ENCODE measurements at places on chromosomes 4 and X.

DNA sequence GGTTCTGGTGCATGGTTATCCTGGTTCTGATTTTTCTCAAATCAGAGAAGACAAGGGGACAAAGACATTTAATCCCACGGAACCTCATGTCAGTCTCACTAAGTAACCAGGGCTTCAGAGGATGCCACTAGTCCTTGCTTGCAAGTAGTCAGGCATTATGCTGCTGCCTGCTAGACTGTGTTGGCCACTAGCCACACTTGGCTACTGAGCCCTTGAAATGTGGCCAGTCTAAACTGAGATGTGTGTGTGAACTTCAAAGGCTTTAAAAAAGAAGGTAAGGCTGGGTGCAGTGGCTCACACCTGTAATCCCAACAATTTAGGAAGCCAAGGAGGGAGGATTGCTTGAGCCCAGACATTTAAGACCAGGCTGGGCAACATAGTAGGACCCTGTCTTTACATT is 48.6 kb upstream of the IGFBP7 start:
- DNase-seq: no peak

- no peak for DNase-seq
Measured at GRCh38 chrX:118231464-118231863, 114.4 kb upstream of the WDR44 start.

- DNase-seq: peak; percentile 4
Measured at GRCh38 chrX:123648028-123648810, 84.6 kb downstream of the THOC2 start.

DNA sequence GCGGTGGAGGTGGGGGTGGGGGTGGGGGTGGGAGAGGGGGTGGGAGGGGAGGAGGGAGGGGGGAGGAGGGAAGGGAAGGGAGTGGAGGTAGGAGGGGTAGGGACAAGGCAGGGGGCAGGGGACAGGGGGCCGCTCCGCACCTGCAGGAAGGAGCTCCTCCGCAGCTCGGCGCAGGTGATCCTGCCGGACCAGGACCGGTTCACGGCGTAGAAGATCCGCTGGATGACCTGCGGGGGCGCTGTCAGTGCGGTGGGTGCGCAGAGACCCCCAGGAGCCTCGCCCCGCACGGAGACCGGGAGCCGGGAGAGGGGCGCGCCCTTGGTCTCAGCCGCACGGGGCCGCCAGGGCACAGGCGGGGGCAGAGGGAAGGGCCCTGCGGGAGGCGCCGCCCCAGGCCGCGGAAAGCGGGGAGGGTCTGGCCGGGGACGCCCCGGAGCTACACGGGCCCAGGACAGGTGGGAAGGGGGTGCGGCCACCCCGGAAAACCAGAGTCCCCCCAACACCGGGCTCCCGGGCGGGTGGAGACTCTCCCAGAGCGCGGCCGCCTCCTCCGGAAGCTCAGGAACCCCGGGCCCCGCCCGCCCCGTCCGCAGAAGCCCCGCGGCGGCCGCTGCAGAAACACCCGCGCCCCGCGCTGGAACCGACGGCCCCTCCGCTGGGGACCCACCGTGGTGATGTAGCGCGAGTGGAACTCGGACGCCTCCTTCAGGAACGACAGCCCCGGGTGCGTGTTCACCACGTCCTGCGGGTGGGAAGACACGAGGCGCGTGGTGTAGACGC is 27.6 kb upstream of the GTPBP6 start:
- DNase-seq: no peak

DNA sequence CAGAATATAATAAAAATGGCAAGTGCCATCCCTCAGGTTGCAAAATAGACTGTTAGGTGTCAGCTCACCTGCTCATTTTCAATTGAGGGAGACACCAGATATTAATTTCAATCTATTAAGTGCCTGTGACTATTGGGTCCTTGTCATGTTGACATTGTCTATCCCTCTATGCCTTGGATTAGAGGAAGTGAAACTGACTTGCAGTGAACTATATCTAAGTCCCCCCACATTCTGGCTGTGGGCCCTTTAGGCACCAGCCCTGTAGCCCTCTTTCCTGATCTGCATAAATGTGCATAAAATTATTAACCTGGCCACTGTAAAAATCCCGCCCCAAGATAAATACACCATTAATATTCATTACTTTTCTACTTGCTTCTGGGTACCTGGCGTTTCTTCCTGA is 293.0 kb upstream of the CLNK start:
- no peak for DNase-seq

DNA sequence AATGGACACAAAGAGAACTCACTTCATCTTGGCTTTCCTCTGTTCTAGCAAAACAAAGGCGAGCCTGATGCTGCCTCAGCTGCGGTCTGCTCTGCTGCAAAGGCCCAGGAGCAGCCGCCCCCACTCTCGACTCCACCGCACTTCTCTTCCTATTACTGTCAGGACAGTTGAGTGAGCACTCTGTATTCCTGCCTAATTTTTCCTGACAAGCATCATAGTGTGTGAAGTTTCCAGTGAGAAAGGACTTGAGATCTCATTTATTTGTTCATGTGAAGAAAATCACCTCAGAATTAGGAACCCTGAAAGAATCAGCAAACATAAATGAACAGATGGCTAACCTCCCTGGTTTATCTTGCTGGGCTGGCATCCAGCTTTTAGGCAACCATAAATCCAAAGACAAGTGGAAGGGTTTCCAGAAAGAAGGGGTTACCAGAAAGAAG is 15.6 kb downstream of the SCARB2 start:
- DNase-seq: peak; percentile 84

All from midbrain (tissue), 1 donor.